Occipital lobe (tissue), 3 donors: ENCODE measurements at places on chromosomes 4 and X. TPM values are rescaled to one million over a fixed set of nuclear protein-coding genes. Genes with fewer than 3 reads are reported as not detected.

Gene ADH1B
- 0.16 TPM for total RNA-seq

DNA sequence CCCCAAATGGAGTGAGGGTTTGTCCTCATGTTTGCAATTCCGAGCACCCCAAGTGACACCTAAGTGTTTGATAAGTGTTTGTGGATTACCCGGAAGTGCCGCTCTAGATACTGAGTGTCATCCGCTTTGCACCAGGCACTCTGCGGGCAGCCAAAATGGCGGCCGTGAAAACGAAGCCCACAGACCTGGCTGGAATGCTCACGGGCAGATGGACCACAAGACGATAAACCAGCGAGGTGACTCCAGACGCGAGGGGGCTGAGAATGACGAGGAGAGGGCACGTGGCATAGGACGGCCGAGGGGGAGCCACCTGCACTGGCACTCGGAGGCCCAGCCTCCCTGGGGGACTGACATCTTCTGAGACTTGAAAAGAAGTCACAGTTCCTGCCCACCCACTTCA, 51.0 kb downstream of the PPP2R2C start:
- DNase-seq = no peak

Gene LONRF3
- 1.9 TPM for total RNA-seq

Gene FAT4
- total RNA-seq = 95.3 TPM

Gene NUDT10
- 39.1 TPM for total RNA-seq

Gene USP17L12
- not detected for total RNA-seq

Gene NPNT
- total RNA-seq = 31.0 TPM

GRCh38 chr4:110660755-110661154, 37.9 kb upstream of the PITX2 start:
- DNase-seq = no peak

DNA sequence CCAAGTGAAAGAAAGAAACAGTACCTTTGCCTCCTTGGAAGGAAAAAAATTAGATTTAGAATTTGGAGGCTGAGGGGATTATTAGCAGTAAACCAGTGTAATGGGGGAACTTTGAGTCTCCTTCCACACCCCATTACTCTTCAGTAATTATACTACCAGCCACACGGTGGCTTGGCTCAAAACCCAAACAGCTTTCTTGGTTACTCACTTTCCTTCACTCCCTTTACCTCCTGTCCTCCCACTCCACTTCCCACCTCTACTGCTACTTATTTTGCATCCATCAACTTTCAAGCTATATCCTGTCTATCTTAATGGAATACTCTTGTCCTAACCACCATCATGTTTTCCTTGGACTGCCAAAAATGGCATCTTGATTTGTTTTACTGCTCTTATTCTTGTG, 310.6 kb upstream of the AADAT start:
- no peak for DNase-seq

Gene CSAG3
- total RNA-seq = not detected
